ENCODE measurements at places on chromosomes 7 and 10.

- no peak for DNase-seq
Measured at GRCh38 chr10:106894692-106895091, 269.8 kb downstream of the SORCS1 start.

GRCh38 chr10:94546049-94546900 is 687 bp downstream of the HELLS start:
- no peak for DNase-seq

DNA sequence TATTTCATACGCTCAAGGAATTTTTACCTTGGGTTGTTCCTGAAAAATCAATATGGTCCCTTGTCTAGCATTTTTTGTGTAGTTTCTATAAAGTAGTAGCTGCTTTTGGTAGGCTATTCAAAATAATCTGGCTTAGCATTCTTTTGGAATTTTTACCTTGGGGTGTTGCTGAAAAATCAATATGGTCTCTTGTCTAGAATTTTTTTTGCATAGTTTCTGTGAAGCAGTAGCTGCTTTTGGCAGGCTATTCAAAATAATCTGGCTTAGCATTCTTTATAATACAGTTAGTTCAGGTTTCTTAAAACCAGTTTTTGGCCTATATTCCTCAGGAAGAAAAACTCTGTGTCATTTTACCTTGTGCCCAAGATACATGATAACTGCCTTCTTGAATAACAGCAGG is 301.9 kb downstream of the SUGCT start:
- no peak for DNase-seq

GRCh38 chr10:98469001-98469931 is 22.5 kb upstream of the HPS1 start:
- no peak for DNase-seq

GRCh38 chr10:71766717-71767419 is 6.5 kb downstream of the VSIR start:
- no peak for DNase-seq

DNA sequence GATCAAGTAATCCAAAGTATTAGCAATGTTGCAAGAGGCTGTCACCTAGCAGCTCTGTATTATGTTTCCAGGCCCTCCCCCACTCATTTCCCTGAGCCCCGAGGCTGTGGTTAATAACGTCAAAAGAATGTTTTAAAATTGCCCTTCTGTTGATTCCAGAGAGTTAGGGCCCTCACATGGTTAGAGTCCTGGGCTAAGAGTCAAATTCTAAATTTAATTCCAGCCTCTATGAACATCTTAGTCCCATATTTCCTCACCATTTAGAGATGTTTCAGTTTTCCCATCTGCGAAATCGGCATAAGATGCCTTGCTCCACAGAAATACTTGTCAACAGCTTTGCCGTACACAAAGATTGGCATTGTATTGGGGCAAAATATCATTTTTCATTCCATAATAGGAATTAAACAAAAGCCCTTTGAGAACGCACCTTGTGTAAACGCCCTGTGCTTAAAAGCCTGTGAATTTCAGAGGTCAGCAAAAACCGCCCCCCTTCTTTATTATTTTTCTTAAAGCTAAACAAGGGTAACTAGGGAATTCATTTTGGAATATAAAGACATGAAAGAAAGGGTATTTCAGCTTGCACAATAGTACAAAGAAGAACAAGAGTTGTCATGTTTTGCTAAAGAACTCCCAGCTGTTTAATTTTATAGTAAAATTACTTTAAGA is 135.8 kb downstream of the ARID5B start:
- DNase-seq: peak; percentile 30

DNA sequence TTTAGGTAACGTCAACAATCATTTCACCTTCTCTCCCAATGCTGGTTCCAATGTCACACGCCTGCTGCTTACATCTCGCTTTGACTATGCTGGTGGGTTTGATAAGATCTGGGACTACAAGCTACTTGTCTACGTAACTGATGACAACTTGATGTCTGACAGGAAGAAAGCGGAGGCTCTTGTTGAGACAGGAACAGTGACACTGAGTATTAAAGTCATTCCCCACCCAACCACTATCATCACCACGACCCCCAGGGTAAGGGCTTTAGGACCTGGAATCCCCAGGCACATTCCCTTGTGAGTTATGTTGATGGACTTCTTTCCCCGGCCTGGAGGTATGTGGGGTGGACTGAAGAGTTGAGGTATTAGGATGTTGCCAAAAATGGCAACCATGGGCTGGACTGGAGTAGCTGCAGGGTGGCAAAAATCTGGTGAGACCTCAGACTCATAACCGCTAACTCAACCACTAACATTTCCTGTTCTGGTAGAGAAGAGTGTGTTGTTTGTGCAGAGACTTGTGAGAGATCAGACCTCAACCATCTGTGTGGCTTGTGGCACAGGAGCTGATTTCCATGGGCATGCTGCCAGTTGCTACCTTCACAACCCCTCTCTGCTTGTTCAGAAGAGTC is 59.2 kb downstream of the CDHR3 start:
- DNase-seq: no peak

- DNase-seq: no peak
Measured at GRCh38 chr10:98528166-98528804, 81.5 kb upstream of the HPS1 start.

- DNase-seq: no peak
Measured at GRCh38 chr7:21330462-21331178, 97.3 kb upstream of the SP4 start.

- DNase-seq: no peak
Measured at GRCh38 chr10:126240483-126240882, 147.8 kb downstream of the ADAM12 start.

DNA sequence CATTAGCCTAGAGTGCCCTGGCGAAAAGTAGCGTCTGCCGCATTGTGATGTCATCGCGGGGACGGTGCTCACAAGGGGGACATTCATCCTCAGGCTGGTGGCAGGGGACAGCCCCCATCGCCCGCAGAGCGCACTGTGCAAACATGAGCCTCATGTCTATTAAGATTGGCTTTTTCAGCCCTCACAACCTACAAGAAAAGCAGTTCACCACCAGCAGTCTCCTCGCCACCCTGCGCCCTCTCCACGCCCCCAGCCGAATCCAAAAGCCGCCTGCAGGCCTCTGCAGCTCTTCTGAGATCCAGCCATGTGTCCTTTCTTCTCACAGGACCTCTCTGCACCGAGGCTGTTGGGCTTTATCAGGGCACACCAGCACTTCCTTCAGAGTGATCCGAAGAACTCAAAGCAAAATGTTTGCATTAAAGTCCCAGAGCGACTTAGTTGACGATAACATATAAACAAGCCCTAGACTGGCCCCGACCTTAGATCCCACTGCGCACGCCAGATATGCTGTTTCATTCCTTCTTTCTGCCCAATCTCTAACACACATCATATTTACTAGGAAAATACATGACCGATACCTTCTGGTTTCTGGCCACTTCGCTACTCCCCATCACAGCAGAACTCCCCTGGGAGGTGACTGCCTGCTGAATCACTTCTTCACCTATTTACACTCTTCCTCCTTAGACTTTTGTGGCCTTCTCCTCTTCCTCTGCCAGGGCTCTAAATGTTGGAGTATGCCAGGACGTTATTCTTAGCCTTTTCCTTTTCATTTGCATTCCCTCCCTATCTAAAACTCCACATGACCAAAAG is 206.0 kb upstream of the SH2B2 start:
- peak; percentile 14 for DNase-seq

DNA sequence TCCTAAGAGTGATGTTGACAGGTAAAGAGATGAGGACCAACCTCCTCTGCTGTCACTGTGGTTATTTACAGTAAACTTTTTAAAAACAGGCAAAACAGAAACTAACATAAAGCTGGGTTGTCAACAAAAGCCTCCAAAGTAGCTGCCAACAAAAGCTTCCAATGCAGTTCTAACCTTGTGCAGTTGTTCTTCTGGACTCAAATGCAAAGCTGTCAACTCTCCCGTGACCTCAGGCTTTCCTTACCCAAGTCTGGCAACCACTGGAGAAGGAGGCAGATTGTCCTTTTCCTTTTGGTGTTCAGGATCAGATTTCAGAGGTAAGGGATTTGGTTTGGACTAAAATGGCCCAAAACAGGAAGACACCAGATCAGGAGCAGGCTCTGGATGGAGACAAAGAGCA is 63.1 kb downstream of the DLG5 start:
- DNase-seq: no peak

GRCh38 chr10:133096616-133097269 is 9.0 kb downstream of the ADGRA1 start:
- no peak for DNase-seq

DNA sequence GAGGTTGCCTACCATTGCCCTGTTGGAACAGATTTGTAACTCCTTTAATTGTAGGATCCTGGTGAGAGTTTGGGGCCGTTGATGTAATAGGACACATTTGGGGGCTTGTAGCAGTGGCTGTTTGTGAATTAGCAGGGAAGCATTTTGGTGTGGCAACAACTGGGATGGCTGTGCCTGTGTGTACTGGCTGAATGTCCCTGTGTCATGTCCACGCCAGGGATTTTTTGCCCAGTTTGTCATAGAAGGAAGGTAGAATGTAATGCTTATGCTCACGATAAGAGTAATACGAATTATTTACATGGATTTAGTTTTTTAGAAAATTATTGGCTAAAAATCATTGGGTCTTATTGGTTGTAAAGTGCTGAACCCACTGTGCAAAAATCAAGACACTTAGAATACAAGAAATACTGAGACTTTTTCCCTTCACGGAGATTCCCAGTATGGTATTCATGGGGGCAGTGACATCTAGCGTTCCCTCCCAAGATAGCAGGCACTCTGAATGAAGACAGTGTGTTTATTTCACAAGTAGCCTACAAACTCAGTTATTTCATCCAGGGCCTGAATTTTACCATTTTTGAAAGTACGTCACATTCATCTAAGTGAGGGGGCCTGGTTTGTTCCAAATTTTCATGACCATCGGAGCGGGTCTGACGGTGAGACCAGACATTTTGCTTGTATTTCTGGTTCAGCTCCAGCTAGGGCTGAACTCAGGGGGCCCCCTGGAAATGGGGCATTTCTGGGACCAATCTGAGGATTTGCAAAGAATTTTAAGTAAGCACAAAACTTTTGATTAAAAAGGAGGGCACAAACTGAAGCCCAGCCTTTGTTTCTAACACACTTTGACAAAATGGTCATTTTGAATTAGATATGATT is 74.7 kb downstream of the CACNB2 start:
- DNase-seq: no peak

GRCh38 chr10:76959111-76959510 is 678.5 kb downstream of the KCNMA1 start:
- no peak for DNase-seq

DNA sequence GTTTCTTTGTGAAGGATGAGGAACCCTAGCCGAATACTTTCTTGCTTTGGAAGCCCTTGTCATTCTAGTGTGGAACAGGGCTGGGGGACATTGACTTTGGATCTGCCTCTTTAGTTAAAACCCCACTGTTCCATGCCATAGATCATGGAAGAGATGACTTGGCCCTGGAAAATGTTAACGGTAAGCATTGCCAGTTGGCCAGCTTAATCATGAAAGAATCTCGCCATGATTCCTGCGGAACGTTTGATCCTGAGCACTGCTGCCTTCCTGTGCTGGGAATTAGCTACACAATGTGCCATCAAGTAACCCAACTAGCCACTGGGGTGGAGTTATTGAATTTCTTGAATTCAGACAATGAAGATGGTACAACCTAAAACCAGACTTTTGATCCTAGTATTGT is 177.6 kb upstream of the FZD8 start:
- DNase-seq: no peak

DNA sequence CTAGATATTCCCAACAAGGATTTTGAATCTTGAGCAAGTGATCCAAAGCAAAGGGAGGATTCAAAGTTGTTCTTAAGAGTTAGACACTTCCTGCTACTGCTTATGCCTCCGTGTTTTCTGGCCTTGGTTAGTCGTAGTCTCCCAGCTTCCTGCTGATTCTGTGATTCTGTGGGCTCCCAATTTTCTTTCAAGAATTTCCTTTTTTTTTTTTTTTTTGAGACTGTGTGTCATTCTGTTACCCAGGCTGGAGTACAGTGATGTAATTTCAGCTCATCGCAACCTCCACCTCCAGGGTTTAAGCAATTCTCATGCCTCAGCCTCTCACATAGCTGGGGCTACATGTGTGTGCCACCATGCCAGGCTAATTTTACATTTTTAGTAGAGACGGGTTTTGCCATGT is 4.4 kb upstream of the ITGB8 start:
- DNase-seq: no peak

DNA sequence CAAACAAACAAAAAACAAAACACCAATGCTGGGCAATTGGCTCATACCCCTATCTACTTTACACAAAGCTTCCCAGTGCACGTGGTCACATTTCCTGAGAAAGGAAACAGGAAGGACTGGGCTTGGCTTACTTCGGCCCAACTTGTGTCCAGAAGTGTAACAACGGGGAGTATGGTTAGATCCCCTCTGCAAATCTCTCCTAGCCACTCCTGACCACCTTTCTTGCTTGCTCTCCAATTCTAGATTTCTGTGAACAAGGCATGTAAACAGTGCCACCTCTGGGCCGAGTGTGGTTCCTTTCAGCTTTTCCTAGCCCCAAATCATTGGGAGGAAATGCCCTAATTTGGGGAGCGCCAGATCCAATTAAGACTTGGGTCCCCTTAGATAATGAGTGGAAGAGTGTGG is 21.0 kb upstream of the FRAT2 start:
- no peak for DNase-seq

DNA sequence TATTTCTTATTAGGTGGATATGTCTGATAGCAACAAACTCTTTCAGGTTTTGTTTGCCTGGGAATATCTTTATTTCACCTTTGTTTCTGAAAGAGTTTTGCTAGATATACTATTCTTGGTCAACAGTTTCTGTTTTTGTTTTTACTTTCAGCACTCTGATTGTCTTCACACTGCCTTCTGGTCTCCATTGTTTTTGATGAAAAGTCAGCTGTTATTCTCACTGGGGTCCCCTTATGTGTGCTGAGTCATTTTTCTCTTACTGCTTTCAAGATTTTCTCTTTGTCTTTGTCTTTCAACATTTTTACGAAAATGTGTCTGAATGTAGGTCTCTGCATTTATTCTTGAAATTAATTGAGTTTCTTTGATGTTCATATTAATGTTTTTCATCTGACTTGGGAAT is 15.2 kb upstream of the RASSF4 start:
- DNase-seq: no peak

GRCh38 chr7:5681979-5682546 is 99.4 kb downstream of the RNF216 start:
- DNase-seq: no peak

GRCh38 chr10:22246680-22247391 is 29.0 kb upstream of the EBLN1 start:
- no peak for DNase-seq

DNA sequence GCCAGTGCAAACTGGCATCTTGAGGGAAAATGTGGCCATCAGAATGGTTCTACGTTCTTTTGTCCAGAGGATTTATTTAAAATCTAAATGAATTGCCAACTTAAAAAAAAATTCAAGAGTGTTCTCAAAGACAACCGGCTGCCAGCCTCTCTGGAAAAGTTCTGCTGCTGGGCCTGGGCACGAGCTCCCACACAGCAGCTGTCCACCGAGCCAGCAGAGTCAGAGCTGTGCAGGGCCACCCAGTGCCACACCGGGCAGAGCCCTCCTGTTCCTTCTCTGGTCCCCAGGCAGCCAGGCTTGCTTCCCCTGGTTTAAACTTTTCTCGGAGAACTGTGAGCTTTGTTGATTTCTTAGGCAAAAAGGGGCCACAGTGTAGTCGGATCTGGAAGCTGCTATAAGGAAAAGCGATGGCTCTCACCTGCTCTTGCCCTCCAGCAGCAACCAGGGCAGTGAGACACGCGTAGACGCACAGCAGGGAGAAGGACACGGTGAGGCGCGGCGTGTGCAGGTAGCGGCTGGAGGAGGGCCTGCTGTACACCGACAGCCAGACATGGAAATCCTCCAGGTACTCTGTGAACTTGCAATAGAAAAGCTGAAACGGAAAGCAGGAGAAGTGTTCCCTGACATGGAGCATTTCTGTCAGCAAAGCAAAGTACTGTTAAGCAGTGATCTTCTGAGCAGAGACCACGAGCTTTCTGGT is 111.6 kb downstream of the PKD1L1 start:
- no peak for DNase-seq

- DNase-seq: no peak
Measured at GRCh38 chr7:39825401-39825980, 124.6 kb upstream of the CDK13 start.
